ENCODE measurements at places on chromosomes 1 and 21.

DNA sequence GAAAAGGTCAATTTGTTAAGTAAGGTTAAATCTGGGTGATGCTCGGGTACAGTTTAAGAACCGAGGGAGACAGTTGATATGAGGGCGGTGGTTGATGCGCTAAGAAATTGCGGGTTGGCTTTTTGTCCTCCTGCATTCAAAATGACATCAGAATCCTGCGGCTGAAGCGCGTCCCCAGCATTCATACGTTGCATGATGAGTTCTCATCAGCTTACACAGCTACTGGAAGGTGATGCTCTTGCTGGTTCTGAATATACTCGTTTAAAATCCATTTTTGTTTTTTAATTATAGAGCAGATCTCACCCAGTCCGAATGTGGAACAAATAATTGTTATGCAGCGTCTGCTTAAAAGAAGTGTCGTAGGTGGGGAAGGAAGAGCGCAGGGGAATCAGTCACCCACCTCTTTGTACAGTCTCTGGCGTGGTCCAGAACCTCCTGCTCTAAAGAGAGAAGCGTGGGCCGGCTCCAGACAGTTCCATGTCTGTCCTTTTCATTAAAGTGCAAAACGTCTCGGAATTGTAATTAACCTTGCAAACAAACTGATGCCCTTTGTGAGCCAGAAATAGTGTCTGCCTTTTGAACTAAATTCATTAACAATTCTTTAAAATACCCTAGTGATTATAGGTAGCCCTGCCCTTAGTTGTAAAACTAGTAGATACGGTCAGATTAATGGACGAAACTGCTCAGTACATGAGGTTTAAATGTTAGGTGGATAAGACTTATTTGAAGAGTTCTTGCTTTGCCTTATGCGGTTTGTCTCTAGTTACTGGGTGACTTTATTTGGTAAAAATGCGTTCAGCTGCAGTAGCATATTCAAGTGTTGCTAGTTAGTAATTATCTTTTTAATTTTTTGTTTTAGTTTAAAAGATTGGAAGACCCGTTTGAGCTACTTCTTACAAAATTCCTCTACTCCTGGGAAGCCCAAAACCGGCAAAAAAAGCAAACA lies 741 bp downstream of the RGS2 start:
- DNase-seq: peak; percentile 14

- no peak for DNase-seq
Observed at GRCh38 chr1:16235347-16235746, 1.6 kb downstream of the CPLANE2 start.

DNA sequence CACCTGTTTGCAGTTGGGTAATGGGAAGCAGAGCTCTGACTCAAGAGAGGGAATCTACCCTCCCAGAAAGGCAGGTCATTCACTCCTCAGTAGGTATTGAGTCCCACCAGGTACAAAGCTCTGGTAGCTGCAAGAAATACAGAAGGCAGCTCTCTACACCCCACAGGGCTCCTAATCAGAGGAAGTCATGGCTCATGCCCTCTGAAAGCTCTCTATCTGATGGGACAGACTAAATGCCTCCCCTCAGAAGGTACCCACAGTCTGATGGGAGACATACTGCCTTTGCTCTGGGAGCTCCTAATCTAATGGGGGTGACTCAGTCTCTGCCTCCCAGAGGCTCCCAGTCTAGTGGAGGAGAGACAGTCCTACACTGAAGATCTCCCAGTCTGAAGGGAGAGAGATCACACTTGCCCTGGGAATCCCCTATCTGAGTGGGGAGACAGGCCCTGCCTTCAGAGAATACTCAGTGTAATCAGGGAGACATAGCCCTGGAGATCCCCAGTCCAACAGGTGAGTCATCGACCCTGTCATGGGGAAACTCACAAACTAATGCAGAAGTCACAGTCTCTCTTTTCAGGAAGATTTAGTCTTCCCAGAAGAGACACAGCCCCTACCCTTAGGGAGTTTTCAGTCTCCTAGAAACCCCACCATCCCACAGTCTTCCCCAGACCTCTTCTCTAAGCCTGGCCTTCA lies 23.7 kb downstream of the CAMK1G start:
- DNase-seq: no peak

- no peak for DNase-seq
Observed at GRCh38 chr1:182291584-182292192, 99.9 kb downstream of the GLUL start.
